A549 treated with AZD2906 at 1 μM for 4 hours (cell line): ENCODE measurements at places on chromosomes 5 and 9. TPM values are rescaled to one million over a fixed set of nuclear protein-coding genes. Genes with fewer than 3 reads are reported as not detected.

EIF4E1B gene
- total RNA-seq: not detected in 5 replicates

SPINK4 gene
- total RNA-seq: not detected in 5 replicates

SPINK6 gene
- 0.28 to 0.75 TPM (median 0.36 TPM) in 5 replicates for total RNA-seq

CDC14B gene
- 12.6 to 14.8 TPM (median 13.4 TPM) in 5 replicates for total RNA-seq

SPAAR gene
- total RNA-seq: 0.05 to 0.09 TPM (median 0.06 TPM) in 4 of 5 replicates, not detected in the other

AMBP gene
- total RNA-seq: 7.0 to 9.8 TPM (median 7.6 TPM) in 5 replicates

KCNV2 gene
- total RNA-seq: not detected in 5 replicates

FBLL1 gene
- total RNA-seq: 0.07 to 0.14 TPM (median 0.11 TPM) in 4 of 5 replicates, not detected in the other

FAM169A gene
- total RNA-seq: 4.1 to 6.9 TPM (median 6.3 TPM) in 5 replicates
